ENCODE measurements at places on chromosomes 12 and 14.

- DNase-seq: no peak
These were observed 109.5 kb upstream of the PKP2 start for GRCh38 chr12:33006106-33006505.

DNA sequence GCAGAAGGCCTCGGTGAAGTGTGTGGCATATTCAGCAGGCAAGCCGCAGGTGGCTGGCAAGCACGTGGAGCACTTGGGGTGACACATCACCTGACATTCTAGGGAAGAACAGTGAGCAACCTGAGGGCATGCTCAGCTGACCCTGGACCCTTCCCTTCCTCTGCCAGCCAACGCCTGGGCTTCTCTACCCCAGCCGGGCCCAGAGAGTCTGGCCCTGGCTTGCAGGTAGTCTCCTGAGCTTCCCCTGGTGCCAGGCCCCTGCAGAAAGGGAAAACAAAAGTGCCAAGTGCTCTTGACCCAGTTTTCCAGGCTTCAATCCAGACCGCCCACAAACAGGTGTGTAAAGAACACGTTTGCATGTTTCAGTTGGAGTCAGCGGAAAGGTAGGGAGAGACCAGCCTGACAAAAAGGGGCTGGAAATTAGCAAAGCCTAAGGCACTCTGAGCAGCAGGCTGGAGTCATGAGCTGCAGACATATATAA lies 45.7 kb downstream of the PRKAB1 start:
- no peak for DNase-seq

- DNase-seq: no peak
These were observed 43.4 kb upstream of the CFAP54 start for GRCh38 chr12:96445691-96446583.

GRCh38 chr14:30287579-30288445 lies 271.1 kb upstream of the G2E3 start:
- DNase-seq: no peak

DNA sequence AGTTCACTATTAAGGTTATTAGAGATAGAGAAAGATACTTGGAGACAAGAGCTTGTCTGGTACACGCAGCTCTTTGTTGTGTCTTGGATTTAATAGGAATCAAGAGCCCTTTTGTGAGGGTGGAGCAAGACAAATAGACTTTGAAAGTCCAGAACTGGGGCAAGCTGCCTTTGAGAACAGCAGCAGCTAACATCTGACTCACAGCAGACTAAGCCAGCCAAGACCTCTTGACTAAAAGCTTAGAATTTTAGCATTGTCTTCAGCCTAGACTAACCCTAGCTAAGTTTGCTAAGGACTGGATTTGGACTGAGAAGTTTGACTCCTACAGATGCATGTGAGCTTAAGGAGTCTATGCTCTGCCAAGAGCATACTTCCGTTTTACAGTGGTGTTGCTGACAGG lies 201.9 kb upstream of the RBM19 start:
- DNase-seq: no peak

GRCh38 chr12:122843455-122843854 lies 8.2 kb downstream of the HIP1R start:
- DNase-seq: no peak

DNA sequence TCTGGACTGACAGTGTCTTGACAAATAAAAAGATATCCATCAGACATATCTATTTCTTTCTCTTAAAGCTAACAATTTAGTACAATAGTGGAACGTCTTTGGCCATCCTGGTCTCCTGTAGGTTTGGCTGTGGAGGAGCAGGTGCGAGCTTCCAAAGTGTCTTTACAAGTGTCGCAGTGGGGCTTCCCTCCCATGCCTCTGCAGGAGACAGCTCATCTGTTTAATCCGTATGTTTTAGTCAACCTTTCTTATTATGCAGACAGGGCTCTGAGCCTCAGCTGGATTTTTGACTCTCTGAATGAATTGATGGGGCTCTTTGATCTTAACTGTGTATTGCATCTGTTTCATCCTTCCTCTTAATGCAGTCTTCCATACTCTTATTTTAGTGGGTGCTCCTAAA lies 57.5 kb downstream of the RMST start:
- no peak for DNase-seq
